Stimulated activated CD4-positive, alpha-beta T cell treated with anti-CD3 and anti-CD28 coated beads, Interleukin-4, amount 100 ng/mL, for 48 hours (primary cell): ENCODE measurements at places on chromosomes 6 and 20.

DNA sequence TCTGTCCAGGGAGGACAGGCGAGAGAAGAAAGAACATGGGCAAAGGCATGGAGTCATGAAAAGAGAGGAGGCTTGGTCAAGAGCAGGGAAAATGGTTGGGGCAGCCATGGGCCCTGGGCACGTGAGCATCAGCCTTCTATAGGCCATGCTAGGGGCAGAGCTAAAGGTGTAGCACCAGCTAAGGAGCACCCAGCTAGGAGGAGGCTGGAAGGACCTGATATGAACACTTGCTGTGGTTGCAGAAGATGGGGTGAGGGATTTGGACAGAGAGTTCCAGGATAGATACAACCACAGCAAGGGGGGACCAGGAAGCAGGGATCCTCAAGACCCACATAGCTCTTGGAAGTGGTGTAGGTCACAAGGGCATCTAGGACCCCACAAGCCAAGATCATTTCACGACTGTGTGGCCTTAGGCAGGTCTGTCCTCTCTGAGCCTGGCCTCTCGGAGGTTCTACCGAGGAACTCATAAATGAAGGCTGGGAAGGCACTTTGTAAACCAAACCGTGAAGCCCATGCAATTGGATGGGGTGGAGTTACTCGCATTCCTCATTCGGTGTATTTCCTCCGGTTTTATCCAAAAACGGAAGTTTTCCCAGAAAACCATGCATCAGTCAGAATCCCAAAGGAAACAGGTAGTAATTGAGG, 74.0 kb upstream of the TOP1 start:
- DNase-seq: no peak

DNA sequence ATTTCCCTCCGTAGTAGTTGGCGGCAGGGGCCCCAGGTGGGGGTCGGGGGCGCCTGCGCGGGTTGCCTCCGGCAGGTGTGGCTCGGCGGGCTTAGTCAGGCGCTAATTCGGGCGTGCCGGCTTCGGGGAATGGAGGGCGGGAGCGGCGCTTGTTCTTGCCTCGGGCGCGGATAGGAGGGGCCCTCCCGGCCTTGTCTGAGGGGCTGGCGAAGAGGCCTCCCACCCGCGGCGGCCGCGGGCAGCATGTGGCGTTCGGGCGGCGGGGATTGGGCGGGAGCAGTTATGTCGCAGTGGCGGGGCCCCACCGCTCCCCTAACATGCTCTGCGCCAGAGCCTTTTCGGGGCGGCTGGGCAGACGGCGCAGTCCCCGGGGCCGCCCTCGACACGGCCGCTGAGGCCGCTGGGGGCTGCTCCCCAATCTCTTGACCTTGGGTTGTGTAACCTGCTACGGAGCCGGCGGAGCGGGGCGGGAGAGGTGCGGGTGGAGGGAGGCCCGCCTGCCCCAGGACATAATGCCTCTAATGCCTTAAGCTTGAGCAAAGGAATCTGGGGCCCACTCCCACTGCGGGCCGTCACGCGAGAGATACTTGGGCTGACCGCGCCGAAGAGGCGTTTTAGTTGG, 1.1 kb downstream of the AMD1 start:
- peak; percentile 41 for DNase-seq

DNA sequence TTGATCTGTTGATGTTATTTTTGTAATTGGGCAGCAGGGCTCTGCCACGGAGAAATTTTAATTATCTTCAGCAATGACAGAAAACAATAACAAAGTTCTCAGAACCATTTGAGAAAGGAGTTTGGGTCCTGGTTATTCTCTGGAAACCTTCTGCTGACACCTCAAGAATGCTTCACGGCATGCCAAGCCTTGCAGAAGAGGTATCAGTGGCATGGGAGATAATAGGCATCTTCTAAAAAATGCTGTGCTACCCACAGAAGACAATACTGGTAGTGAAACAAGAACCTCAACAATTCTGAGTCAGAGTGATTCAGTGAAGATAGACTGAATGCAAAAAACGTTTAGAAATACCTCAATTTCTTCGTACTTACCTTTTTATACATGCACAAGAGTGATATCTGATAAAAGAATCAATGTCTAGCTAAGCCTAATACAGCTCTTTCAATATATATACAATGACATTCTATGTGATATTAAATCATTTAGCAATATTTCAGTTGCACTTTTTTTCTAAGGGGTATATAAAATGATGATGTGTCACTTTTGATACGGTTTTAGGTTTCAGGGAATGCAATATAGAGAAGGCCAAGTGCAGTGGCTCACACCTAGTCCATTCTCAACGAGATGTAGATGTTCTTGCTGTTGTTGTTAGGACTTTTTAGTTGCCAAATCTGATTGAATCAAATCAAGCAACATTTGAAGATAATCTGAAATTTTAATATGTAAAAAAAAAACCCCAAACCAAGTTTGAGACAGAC, 110.4 kb upstream of the COL21A1 start:
- no peak for DNase-seq

DNA sequence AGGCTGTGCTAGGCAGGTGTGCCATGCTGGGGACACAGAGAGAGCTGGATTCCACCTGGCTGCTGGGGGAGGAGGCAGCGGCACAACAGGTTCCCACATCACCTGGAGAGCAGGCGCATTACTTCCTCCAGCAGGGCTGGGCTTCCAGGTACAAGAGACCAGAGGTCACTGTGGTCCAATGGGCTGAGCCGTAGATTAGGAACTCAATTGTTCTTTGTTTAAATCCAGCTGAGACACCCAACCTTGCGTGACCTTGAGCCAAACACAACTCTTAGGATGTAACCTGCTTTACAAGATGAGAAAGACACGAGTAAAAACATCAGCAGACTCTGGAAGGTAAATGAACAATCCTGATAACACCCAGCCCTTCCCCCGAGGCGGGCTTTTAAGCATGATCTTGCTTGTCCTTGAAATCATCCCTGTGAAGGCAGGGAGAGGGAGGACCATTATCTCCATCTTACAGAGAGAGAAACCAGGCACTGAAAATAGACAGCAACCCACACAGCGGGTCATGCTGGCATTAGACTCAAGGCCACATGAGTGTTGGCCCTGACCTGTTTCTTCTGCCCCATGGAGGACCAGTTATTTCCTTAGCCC, 216.5 kb upstream of the RREB1 start:
- DNase-seq: no peak

DNA sequence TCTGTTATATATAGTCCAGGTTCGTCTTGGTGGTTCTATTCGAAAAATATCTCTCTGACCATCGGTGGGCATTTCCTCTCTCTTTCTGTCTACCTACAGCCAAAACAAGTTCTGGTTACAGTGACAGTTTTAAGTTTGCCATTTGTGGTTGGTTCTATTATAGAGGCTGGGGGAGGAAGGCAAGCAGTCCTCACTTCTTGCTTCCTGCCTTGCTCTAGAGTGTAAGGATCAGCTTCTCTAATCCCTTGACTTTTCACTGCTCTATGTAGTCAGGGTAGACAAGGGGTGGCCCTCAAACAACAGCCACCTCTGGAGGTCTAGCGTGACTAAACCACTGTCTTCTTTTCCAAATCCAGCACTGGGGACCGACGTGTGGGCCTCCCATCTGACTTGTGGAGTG, 16.1 kb downstream of the E2F3 start:
- no peak for DNase-seq

DNA sequence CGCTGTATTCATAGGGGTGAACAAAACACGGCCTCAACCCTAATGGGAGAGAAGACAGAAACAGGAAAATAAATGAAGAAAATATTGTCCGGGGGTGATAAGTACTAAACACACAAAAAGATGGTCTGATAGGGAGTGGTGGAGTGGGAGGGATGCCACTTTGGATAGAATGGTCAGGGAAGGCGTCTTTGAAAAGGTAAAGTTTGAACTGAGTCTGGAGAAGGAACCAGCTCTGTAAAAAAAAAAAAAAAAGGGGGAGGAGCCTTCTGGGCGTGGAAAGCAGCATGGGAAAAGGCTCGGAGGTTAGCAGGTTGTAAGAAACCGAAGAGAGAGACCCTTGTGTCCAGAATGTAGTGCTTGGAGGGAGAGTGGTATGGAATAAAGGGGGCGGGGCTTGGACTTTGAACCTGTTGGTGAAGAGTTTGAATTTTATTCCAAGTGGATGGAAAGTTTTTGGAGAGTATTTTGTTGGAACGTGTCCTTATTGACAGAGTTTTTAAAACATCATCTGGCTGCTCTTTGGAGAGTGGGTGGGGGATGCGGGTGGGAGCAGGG, 1.8 kb downstream of the CHMP4B start:
- no peak for DNase-seq

GRCh38 chr20:37513779-37514359, 7.2 kb upstream of the NNAT start:
- DNase-seq: no peak

GRCh38 chr6:3929281-3929798, 80.2 kb downstream of the FAM50B start:
- DNase-seq: no peak

DNA sequence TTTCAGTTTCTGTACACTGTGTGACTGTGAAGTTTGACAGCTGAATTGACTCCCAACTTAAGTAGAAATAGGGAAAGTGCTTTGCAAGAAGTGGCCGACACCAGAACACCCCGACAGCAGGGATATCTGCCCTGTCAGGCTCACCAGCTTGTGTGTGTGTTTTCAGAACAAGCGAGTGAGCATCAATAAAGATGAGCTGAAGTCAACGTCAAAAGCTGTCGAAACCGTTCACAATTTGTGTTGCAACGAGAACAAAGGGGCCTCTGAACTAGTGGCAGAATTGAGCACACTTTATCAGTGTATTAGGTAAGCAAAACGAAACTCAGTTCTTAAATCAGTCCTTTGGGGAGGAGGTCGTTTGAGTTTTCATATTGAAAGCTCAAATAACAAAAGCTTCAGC, 10.7 kb downstream of the NELFCD start:
- DNase-seq: no peak

DNA sequence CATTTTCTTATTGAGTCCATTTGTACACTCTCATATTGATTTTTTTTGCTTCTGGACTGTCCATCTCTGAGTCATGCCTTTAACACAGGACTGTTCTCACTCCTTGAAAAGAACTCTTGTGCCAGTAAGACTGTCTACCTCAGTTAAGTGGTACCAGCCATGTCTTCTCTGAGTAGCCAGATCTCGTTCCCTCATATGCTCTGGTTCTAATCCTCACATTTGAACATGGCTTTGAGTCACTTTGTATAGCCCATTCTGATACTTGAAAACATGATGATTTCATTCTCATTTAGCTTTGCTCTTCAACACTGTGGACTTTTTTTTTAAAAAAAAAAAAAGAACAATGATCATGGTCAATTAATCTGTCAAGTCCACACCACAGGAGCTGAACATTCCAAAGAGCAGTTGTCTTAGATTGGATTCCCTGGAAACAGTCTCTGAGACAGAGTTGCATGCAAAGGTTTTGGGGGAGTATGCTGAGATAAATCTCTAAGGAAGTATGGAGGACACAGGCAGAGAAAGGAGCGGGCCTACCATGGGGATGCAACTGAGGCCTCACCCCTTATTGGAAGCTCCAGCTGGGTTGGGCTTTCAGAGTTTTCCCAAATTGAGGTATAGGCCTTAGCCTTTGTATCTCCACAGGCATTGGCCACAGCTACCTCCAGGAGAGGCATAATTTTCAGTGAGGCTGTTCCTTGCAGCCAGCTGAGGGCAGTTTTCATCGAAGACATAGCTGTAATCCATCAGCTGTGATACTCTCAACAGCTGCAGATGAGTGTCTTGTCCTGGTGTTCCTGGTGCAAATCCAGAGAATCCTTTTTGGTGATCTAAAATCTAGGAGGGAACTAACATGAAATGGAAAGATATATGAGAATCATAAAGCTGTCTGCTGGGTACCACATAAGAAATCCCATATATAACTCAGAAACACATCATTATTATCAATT, 6.0 kb upstream of the PTCHD4 start:
- DNase-seq: no peak

- DNase-seq: no peak
Measured at GRCh38 chr20:13348311-13349234, 127.5 kb downstream of the ISM1 start.
